Glutamatergic neuron (in vitro differentiated cells): ENCODE measurements at places on chromosomes 13 and 19.

- DNase-seq, result no peak
Measured at GRCh38 chr19:32129141-32129540, 216.3 kb upstream of the ZNF507 start.

GRCh38 chr13:33251131-33251661 lies 34.4 kb downstream of the STARD13 start:
- no peak for DNase-seq

GRCh38 chr13:95708811-95709500 lies 32.0 kb downstream of the DNAJC3 start:
- no peak for DNase-seq

DNA sequence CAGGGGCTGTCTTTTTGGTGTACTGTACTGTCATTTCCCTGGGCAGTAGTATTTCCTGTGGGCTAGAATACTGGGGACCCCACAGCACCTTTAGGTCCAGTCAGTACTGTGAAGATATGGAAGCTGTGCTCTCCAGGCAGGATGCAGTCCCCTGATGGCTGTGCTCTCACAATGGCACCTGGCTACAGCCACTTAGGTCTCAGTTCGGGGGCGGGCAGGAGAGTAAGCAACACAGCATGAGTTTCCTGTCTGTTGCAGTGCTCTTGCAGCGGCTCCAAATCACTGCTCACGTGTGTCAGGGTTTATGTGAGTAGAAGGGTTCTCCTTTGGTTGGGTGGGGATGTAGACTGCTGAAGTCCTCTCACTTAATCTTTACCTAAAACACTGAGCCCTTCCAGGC lies 810.4 kb downstream of the DACH1 start:
- no peak for DNase-seq

GRCh38 chr13:40667622-40667978 lies 1.2 kb upstream of the FOXO1 start:
- DNase-seq, result no peak

DNA sequence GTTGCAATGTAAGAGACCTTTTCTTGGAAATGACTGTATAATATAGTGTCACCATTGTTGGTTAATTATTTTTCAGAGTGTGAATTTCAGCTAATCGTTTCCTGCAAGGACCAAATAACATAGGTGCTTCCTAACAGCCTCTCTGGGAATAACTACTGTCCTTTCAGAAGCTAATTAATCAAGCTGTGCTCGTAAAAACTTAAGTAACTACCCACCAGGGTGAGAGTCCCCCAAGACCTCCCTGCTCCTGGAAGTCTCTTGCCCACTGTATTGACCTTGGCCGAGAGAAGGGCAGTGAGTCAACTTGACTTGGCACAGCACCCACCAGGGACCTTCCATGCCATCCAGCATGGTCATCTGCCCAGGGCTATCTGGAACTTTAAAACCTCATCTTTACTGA lies 50.3 kb downstream of the UQCRFS1 start:
- no peak for DNase-seq

DNA sequence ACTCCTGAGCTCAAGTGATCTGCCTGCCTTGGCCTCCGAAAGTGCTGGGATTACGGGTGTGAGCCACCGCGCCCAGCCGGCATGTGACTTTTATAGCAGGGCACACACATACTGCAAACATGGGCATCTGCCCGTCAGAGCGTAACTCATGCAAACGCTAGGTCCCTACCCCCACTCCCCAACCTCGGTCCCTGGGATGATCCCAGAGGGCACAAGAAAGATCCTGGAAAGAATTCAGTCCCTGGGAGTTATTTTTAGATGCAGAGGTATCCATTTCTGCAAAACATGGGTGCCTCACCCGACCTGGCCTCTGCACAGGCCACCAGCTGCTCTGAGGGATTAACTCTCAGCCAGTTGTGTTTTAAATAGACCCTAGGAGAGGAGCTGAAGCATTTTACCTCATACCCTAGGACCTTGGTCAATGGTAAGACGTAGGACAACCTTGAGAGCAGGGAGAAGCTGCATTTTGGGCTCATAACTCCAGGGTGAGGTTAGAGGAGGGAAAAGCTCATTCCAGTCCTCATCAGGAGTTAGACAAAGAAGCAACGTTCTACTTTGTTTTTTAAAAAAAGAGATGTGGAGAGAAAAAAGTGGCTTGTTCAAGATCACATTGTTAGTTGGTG lies 10.8 kb downstream of the TMEM38A start:
- no peak for DNase-seq

GRCh38 chr19:5635427-5635826 lies 12.5 kb downstream of the SAFB start:
- DNase-seq, result no peak

GRCh38 chr13:99565478-99566124 lies 64.3 kb downstream of the TM9SF2 start:
- no peak for DNase-seq

DNA sequence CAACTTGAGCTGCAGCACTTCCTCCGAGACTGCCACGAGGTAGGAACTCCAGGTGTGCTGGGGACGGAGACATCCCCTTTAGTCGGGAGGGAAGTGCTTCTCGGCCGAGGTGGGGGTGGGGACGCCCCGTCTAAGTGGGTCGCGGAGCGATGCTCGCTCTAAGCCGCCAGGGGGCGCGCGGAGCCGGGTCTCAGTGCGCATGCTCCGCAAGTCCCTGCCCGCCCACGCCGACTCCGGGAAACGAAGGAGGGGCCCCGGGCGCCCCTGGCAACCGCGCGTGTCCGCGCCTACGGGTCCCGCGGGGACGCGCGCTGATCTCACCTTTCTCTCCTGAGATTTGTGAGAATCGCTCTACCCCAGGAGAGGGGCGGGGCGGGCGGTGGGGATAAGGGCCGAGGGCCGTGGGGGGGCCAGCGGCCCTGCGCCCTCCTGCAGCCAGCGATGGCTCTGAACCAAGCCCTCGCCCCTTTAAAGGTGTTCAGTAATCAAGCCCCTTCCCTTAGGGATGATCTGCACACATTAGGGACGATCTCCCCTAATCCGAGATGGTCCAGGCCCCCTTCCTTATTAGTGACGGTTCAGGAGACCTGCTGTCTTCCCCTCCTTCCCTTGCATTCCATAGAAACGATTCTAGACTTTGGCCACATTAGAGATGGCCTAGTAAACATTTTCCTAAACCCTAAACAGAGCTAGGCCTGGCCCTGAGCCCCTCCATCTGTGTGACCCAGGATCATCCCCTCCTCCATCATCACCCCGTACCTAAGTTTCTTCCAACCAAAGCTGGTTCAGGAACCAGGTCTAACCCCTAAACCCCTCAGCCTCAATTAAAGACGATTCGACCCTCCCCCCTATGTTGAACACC lies 47.3 kb upstream of the SHKBP1 start:
- peak; percentile 88 for DNase-seq

DNA sequence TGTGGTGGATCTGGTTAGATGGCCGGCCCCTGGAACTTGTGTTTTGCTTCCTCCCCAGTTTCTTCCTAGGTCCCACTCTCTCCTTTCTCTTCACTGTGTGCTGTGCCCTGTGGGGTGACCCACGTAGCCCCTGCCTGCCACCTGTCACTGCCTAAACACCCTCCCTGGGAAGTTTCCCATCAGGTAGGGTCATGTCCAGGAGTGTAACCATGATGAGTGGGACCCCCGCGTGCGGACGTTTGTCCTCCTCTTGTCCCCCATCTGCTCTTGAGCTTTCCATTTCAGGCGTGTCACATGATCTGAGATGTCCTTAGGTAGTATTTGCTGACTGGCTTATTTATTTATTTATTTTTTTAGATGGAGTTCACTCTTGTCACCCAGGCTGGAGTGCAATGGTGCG lies 61.3 kb downstream of the ARHGEF7 start:
- no peak for DNase-seq

- no peak for DNase-seq
Measured at GRCh38 chr13:112057736-112058518, 9.0 kb upstream of the SOX1 start.

DNA sequence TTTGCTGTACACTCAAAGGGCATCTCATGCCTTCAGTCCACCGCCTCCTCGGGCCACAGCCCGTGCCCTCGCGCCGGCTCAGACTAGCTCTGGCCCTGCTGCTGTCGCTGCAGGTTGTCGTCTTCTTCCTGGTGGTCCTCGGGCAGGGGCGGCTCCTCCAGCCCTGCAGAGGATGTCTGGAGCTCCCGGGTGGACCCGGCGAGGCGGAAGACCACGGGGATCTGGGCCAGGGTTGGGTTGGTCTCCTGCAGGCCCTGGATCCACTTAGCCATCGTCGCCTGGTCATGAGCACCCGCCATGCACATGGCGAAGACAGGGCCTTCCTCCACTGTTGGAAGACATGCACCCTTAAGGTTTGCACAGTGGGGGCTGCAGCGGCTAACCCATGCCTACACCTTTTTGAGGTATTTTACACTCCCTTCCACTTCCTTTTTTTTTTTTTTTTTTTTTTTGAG lies 489 bp upstream of the ZNF653 start:
- no peak for DNase-seq

DNA sequence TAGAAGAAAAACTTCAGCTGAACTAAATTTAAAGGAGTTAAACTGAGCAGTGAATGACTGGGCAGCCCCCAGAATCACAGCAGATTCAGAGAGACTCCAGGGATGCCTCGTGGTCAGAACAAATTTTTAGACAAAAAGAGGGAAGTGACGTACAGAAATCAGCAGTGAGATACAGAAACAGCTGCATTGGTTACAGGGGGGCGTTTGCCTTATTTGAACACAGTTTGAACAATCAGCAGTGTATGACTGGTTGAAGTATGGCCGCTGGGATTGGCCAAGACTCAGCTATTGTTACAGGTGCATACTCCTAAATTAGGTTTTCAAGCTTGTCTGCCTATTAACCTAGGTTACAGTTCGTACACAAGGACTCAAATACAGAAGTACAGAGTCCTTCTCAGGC lies 2.2 kb upstream of the SPRYD7 start:
- no peak for DNase-seq

DNA sequence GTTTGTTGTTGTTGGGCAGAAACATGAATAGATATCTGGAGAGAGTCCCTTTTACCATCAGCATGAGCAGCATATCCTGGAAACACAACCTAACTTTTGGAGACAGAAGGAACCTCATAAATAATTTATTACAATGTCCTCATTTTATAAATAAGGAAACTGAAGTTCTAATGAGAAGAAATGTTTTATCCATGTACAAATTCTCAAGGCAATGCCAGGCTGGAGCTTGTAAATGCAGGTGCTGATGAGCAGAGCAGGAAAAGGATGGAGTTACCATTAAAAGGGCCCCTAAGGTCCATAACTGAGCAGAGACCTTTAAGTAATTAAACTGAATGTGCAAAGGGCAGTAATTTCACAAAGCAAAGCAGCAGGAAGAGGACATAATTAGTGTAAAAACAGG lies 17.3 kb downstream of the LCP1 start:
- DNase-seq, result no peak

- DNase-seq, result peak; percentile 86
Measured at GRCh38 chr19:39506944-39507714, 7.8 kb upstream of the SELENOV start.

- no peak for DNase-seq
Measured at GRCh38 chr13:98182589-98182988, 5.5 kb upstream of the RNF113B start.

DNA sequence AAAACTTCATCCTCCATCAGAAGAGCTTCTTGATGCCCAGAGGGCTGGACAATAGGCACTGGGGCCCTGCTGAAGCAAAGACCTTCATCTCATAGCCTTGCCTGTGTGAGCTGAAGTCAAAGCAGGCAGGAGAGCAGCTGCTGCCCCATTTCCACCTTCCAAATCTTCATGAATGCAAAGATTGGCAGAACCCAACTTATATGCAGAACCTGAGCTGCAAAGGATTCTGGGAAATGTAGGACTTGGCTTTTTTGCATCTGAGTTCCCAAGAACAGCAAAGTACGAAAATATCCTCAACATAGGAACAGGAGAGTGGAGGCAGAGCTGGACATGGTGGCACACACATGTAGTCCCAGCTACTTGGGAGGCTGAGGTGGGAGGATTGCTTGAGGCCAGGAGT lies 30.8 kb downstream of the CKM start:
- DNase-seq, result no peak

DNA sequence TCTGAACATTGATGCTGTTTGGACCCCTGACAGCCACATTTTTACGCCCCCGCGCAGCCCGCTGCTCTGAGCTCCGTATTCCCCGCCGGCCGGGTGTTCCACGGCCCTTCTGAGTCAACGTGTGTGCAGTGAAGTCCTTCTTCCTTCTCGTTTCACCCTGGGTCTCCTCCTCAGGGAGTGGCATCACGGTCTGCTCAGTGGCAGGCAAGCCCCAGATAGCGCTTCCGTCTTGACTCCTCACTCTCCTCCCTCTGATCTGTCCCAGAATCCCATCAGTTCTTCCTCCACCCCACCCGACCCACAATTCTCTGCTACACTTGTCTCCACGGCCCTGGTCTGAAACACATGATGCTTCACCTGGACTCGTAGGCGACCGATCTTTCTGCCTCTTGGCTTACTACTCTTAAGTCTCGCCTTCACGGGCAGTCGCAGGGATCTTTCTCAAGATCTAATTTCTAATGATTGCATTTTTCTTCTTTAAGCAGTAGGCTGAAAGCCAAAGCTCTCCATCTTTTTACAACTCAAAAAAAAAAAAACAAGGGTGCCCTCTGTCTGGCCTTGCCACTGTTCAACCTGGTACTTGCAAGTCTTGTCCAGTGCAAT lies 33.9 kb downstream of the CCNE1 start:
- DNase-seq, result no peak

DNA sequence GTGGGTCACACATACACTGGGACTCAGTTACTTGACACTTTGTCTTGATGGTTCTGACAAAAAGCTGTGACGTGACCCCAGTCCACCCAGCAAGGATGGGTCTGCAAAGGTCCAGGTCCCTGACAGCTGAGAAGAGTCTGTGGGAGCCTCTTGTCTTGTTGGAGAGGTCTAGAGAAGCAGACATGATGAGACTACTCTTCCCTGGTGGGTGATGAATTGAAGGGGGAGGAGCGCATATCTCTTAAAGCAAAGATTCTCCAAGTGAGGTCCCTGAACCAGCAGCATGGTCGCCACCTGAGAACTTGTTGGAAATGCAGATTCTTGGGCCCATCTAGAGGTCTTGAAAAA lies 78.5 kb upstream of the MEDAG start:
- DNase-seq, result no peak

- DNase-seq, result no peak
Measured at GRCh38 chr13:33284031-33284430, 1.5 kb downstream of the STARD13 start.

- peak; percentile 52 for DNase-seq
Measured at GRCh38 chr19:343941-344624, 513 bp downstream of the MIER2 start.

DNA sequence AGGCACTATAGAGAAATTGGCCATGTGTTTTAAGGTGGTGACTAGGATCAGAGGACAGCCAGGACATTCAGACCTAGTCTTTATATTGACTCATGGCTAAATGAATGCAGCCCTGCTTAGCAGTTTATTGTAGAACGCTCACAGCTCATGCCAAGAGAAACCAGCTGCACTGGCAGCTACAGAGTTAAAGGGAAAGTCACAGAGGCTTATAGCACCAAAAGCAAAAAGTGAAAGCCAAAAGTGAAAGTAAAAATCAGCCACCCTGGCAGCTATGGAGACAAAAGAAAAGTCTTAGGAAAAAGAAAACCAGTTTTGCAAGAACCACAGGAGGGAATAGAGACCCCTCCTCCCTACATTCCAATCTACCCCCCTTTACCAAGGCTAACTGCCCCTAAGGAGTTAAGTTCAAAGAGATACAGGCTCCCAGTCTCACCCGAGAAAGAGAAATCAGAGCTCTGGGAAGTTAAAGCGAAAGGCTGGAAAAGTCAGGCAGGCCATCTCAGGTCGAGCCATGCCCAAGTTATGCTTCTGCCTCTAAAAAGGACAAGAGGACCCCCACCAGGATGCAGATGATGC lies 99.0 kb downstream of the ZNF429 start:
- DNase-seq, result no peak
